CD4-positive, alpha-beta memory T cell (primary cell): ENCODE measurements at places on chromosomes 12 and 14. TPM values are rescaled to one million over a fixed set of nuclear protein-coding genes. Genes with fewer than 3 reads are reported as not detected.

The CDH24 gene
- polyA plus RNA-seq: 0.15 TPM

The A2M gene
- polyA plus RNA-seq: not detected

DNA sequence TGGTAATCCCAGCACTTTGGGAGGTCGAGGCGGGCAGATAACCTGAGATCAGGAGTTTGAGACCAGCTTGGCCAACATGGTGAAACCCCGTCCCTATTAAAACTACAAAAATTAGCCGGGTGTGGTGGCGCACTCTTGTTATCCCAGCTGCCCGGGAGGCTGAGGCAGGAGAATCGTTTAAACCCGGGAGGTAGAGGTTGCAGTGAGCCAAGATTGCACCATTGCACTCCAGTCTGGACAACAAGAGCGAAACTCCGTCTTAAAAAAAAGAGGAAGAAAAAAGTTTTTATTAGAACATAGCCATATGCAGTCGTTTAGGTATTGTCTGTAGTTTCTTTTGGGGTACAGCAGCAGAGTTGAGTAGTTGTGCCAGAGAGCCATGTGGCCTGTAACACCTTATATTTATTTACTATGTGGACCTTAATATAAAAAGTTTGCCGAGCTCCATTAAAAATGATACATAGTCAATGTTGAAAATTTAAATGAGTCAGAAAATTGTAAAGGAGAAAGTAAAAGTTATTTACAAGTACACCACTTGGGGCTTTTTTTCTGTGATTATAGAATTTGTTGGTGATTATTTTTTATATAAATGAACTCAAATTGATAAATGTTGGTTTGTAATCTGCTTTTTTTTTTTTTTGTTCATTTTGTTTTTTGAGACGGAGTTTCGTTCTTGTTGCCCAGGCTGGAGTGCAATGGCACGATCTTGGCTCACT lies 2.2 kb downstream of the ADIPOR2 start:
- DNase-seq: no peak

- DNase-seq: no peak
Observed at GRCh38 chr12:77314378-77315052, 249.1 kb upstream of the E2F7 start.

GRCh38 chr12:102504280-102504679 lies 23.9 kb upstream of the IGF1 start:
- no peak for DNase-seq

The SMIM41 gene
- not detected for polyA plus RNA-seq

The DIP2B gene
- 13.5 TPM for polyA plus RNA-seq

- no peak for DNase-seq
Observed at GRCh38 chr12:91680864-91681263, 464.8 kb downstream of the BTG1 start.

DNA sequence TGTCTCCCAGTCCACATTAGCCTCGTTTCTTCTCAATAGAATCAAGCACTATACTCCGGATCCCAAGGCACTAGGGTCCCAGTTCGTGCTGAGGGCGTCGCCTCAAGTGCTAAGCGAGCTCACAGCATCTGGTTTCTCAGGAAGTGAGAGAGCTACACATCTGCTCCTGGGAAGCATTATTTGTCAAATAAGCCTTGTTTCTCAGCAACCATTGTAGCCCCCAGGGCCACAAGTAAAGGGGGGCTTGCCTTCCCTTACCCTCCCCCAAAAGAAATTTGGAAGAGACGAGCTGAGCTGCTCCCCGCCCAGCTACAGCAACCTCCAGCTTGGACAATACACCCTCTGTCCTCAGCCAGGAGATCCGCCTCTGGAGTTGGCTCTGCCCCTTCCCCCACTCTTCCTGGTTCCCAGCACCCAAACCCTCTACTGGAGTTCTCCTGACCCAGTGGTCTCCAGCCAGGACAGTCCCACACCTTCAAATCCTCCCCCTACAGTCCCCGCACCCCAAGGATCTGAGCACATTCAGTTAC lies 5.7 kb upstream of the TNS2 start:
- DNase-seq: no peak

GRCh38 chr14:37641117-37641516 lies 45.7 kb downstream of the TTC6 start:
- DNase-seq: no peak

The VDR gene
- polyA plus RNA-seq: 0.45 TPM

The KRT79 gene
- not detected for polyA plus RNA-seq

The CFAP73 gene
- polyA plus RNA-seq: 0.18 TPM

GRCh38 chr12:46825591-46826414 lies at the start of gene SLC38A4:
Gene SLC38A4 (minus strand): TSS chr12:46825997. CDS start chr12:46793071, 32,926 bp downstream.
- DNase-seq: no peak

DNA sequence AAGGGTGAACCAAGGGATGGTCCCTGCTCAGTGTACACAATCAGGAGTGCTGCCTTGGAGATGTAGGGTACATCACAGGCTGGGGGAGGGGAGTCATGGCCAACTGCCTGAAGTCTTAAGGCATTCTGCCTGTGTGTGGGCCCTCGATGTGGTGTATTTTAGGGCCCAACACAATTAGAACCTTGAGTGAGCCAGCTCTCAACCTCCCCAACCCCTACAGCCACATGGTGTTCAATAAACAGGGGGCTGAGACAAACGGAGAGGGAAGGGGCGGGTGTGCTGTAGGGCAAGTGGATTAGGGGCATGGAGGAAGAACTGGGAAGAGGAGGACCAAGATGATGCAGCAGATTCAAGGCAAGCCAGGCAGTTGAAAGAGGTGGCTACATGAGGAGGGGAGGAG lies 8.6 kb upstream of the CHD4 start:
- DNase-seq: no peak

The TMEM260 gene
- polyA plus RNA-seq: 14.8 TPM

The RASSF9 gene
- not detected for polyA plus RNA-seq

The SERPINA9 gene
- not detected for polyA plus RNA-seq

DNA sequence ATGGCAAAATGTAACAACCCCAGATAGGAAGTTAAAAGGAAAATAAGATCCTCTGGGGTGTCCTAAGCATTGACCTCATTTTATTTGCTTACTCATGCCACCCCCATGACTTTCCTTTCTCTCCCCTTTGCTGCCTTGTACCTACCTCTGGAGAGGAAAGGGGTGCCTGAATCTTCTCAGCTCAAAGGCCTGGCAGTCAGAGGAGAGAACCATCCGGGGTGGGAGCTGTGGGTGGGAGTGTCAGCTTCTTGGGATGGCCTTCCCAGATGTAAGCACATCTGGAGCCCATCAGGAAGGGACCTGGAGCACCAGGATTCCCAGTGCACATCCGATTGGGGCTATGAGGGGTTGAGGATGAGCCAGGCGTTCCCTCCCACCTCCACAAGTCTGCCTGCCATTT lies 5.2 kb upstream of the ITGA5 start:
- no peak for DNase-seq

- no peak for DNase-seq
Observed at GRCh38 chr12:38332814-38333213, 16.2 kb downstream of the ALG10B start.

- no peak for DNase-seq
Observed at GRCh38 chr14:58671436-58671835, 33.7 kb downstream of the DACT1 start.

GRCh38 chr12:104219361-104219892 lies 3.8 kb downstream of the TXNRD1 start:
- no peak for DNase-seq

DNA sequence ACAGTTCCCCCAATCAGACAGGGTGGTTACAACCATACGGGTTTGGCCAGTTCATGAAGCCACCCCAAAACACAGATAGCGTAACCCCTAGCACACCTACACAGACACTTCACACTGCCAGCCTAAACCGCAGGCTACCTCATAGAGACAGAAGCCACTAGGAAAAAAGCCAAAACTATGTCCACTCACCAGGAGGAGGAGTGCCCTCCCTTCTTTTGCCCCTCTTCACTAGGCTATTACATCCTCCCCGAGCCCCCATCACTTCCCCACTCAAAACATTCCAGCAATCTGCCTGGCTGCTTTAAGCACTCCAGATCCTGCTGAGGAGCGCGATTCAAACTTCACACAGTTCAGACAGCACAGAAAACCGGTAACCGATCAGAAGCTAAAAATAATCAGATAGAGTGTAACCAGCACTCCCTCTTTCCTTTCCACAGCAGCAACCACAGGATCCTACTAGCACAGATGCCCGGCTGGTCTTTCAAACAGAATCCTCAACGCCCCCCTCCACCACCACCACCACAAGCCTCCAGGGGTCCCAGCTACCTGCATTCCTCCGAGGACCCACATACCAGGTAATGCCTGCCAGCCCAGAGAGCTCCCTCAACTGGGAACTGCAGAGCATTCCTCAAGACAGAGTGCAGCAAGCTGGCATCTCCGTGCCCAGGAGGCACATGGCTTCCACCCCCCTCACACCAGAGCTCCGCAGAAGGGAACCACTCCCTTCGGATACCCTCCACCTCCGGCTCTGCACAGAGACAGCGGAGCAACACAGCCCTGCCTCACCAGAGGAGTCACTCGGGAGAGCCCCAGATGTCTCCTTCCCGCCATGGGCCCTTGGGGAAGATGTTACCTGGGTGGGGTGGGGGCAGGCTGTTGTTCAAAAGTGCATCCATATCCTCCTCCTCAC lies 1.5 kb downstream of the CHD4 start:
- peak; percentile 62 for DNase-seq

The CATSPERB gene
- 1.4 TPM for polyA plus RNA-seq

- peak; percentile 32 for DNase-seq
Observed at GRCh38 chr12:106753526-106753925, 21.0 kb upstream of the RIC8B start.

DNA sequence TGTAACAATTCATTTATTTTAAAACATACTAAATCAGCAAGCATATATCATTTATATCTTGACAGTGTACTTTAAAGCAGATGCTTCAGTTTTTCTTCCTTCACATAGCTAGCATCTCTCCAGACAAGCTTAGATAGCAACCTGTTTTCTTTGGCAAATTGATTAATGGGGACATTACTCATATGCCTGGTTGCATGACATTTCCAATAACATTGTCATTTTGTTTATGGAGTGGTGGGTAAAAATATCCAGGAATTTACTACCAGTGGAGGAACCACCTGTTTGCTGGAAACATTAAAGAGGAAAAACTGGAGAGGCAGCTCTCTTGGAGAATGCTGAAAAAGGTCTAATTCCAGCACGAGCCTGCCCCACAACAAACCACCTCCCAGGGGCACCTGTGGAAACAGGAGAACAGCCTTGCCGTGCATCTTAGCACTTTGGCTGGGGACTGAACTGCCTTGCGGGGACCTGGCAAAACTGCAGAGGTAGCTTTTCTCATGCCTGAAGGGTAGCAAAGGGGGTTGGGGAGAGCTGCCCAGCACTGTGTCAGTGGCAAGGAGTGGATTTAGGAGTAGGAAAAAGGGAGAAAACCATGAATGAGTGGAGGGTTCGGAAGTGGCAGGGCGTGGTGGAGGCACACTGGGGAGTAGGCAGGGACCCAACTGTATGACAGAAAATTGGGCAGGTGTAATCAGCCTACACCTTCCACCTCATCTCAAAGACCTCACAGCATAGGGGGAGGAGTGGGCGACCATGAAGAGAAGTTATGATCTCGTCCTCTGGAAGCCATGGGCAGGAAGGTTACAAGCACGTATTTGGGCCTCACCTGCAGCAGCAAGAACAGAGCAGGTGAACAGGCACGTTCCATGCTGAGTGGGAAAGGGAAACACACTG lies 11.7 kb upstream of the CREBL2 start:
- DNase-seq: no peak

DNA sequence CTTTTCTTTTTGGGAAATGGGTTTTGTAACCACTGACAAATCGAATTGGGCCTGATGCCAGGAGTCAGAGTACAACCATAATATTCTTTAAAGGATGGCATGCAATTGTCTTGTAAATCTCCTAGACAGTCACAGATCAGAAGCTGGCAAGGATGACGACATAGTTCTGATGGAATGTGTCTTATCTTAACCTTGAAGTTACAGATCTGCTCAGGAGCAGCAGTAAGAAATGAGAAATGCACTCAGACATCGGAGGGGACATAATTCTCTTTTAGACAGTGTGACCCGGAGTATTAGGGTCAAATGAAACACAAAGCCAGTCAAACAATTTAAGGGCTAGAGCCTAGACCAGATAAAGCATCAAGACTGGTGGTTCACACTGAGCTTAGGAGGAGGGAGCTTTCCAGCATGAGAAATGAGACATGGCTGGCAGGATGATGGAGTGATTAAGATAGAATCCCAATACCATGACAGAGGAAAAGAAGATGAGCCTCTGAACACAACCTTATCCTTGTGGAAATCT lies 17.5 kb downstream of the CBX5 start:
- no peak for DNase-seq

DNA sequence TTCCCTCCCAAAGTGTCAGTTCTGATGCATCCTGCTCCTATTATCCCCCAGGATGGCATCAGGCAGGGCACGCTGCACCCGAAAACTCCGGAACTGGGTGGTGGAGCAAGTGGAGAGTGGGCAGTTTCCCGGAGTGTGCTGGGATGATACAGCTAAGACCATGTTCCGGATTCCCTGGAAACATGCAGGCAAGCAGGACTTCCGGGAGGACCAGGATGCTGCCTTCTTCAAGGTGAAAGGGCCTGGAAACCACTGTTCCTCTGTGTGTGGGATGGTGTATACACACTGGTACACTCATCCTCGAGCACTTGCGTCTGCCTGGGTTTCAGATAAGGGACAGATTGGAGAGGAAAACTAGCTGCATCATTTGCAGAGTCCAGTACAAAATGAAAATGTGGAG lies 1.0 kb downstream of the IRF9 start:
- DNase-seq: no peak

The MYO1A gene
- not detected for polyA plus RNA-seq

DNA sequence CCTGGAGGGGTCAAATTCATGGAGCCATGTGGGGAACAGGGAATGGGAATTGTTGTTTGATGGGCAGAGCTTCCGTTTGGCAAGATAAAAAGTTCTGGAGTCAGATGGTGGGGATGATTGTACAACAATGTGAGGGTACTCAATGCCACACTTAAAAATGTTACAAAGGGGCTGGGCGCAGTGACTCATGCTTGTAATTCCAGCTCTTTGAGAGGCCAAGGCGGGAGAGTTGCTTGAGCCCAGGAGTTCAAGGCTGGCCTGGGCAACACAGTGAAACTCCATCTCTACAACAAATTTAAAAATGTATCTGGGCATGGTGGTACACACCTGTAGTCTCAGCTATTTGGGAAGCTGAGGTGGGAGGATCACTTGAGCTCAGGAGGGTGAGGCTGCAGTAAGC lies 66.0 kb upstream of the DIO3 start:
- DNase-seq: no peak

GRCh38 chr12:6788972-6789924 lies at the start of gene CD4:
Gene CD4 (plus strand): TSS chr12:6789528. CDS start chr12:6800139, 10,611 bp downstream.
- peak; percentile 79 for DNase-seq
